ENCODE measurements at places on chromosomes 5 and 9.

DNA sequence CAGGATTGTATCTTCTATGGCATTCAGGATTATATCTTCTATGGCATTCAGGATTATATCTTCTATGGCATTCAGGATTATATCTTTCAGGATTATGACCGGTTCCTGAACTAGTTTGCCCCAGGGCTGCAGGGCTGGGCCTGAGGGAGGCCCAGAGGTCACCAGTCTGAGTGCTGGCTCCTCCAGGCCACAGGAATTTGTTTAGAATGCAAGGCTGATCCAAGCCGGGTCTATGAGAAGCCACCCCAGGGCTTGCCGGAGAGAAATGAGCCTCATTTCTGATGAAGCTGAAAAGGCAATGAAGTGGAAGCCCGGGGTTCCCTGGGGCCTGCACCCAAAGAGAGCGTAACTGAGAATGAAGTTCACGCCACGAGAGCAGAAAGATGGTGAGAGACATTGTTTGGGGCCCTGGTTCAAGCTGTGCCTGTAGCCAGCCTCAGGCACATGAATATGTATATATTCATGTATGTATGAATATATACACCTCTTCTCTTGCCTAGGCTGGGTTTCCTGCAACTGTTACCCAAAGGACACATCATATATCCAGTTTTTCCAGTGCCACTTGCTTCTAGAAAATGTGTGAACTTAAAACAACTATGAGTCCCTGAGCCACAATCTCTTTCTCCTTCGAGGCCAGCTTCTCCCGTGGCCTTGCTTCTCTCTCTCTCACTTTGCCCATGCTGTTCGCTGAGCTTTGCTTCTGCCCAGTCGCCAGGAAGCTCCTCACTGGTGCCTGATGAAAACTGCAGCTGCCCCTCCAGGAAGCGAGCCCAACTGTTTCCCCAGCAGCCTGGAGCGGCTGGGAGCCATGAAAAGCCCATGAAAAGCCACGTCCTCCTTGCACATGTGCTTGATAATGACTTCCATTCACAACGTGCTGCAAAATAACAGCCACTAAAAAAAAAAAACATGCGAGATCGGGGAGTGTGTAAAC lies 62.3 kb downstream of the GTF3C4 start:
- DNase-seq: no peak

DNA sequence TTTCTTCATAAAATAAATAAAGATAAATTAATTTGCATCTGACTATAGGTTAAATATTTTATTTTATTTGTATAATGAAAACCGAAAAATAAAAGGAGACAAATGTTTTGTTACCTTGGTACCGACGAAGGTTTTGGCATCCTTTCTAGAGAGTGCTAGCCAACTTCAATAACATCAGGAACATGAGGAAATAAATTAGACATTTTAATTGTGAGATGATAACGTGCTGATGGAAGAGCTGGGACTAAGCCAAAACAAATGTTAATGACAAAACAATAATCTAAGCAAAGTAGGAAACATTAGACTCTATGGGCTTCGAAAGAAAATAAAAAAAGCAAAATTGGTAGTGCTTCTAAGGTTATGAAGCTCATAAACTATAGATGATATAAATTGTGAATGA lies 201.0 kb downstream of the IRX2 start:
- DNase-seq: no peak

DNA sequence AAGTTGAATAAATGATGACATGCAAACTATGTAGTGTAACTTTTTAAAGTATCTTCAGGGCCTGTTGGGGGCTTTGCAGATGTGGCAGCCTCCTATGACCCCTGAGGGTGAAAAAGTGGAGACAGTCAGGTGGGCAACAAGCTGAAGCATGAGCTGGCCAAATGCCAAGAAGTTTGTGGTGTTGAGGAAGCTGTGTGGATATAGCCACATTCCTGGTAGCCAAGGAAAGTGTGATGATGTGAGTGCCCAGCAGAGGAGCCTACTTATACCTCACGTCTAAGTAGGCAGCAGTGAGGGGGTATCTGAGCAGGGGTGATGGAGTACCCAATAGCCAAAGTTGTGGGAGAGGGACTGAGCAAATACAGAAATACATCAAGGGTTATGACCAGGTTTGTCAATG lies 621.2 kb upstream of the CDH6 start:
- DNase-seq: no peak

- DNase-seq: no peak
Observed at GRCh38 chr5:146399481-146399880, 47.7 kb upstream of the TCERG1 start.

DNA sequence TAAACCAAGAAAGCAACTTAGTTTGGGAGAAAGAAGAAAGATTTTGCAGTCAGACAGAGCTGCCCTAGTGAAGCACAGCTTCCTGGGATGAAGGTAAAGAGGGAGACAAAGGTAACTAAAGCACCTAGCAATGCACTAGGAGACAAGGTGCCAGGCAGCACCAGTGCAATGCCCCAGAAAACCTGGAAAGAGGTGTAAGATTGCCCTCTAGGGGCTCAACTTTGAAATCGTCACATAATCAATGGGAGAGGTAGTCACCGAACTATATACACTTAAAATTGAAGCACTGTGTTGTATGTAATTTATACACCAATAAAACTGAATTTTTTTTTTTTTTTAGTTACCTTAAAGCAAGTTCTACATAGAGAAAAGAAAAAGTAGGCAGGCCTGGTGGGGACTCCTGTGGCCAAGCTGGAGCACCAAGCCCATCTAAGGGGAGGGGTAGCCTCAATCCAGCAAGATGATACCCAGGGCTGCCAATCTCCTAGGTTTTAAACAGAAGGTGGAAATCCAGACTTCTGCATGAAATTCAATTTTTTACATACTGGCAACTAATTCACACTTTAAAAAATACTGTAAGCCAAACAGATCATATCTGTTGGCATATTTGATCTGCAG lies 48.2 kb downstream of the CDK5RAP2 start:
- no peak for DNase-seq

DNA sequence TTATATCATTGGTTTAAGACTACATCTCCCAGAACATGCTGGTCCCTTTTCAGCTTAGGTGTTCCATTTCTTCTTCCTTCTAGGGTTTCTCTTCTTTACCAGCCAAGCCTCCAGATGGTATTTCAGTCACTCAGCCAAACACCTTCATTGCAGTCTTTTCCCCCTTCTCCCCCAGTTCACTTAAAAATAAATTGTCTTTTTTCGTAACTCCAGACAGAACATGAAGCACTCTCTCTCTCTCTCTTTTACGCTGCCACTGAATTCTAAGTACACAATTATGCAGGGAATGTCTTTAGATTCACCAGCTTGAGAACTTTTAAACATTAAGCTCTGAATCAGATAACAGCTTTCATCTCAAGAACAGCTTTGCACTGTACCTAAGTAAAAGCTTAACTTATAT lies 419.7 kb upstream of the BRINP1 start:
- DNase-seq: no peak

DNA sequence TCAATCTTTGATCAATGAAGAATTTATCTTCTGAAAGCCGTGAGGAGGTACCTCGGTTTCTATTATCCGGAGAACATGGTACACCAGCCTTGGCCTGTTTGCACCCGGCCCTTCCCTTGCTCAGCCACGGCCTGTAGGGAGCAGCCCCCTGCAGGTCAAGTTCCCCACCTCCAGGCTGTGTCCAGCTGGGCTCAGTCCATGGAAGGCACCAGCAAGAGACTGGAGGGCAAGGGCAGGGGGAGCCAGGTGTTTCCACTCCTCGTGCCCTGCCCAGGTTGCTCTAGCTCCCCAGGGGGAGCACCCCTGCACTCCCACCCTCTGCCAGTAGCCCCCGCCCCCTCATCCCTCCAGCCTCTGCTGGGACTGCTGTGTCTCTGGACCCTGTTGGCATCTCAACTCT lies 87.3 kb upstream of the ADAMTS2 start:
- DNase-seq: no peak

DNA sequence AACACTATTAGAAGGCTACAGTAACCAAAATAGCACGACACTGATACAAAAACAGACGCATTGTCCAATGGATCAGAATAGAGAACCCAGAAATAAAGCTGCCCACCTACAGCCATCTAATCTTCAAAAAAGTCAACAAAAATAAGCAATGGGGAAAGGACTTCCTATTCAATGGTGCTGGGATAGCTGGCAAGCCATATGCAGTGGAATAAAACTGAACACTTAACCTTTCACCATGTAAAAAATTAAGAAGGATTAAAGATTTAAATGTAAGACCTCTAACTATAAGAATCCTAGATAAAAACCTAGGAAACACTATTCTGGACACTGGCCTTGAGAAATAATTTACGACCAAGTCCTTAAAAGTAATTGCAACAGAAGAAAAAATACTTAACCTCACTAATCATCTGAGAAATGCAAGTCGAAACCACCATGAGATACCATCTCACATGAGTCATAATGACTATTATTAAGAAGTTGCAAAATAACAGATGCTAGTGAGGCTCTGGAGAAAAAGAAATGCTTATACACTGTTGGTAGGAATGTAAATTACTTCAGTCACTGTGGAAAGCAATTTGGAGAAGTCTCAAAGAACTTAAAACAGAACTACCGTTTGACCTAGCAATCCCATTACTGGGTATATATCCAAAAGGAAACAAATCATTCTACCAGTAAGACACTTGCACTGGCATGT lies 203.3 kb upstream of the CDH9 start:
- DNase-seq: no peak

GRCh38 chr5:67694810-67695191 lies 498.2 kb upstream of the CD180 start:
- DNase-seq: no peak
